Panc1 (cell line): ENCODE measurements at places on chromosomes 6 and 20.
A peak's percentile ranks its signal among the peaks of the same experiment; 100 is the strongest.

DNA sequence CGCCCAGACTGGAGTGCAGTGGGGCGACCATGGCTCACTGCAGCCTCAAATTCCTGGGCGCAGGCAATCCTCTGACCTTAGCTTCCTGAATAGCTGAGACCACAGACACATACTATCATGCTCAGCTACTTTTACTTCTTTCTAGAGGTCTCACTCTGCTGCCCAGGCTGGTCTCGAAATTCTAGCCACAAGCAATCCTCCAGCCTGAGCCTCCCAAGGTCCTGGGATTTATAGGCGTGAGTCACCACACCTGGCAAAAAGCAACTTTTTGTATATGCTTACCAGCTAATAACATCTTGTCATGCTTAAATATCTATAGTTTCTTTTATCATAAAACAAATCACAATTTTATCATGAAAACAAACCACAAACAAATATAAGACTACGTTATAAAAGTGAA lies 23.0 kb downstream of the RNASET2 start:
- no peak for DNase-seq

DNA sequence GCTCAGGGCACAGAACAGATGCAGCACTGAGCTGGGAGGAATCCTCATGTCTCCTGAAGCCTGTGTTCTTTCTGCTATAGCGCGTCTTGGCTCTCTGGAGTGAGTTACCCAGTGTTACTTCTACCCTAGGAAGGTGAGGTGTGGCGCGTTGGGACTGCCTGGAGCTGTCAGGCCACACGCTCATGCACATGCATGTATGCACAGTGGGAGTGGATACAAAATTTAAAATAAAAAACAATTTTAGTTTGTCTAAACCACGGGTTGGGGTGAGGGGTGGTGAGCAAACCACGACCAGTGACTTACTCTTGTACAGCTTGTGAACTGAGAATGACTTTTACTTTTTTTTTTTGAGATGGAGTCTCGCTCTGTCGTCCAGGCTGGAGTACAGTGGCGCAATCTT lies 298.6 kb upstream of the SUPT3H start:
- DNase-seq: no peak

GRCh38 chr6:39909701-39910100 lies 24.6 kb downstream of the MOCS1 start:
- DNase-seq: no peak

GRCh38 chr6:41677124-41677921 lies 39.1 kb downstream of the MDFI start:
- no peak for DNase-seq

- no peak for DNase-seq
These were observed 650 bp downstream of the DCBLD1 start for GRCh38 chr6:117483004-117483644.

GRCh38 chr6:77030929-77031674 lies 432.2 kb downstream of the HTR1B start:
- DNase-seq: no peak

DNA sequence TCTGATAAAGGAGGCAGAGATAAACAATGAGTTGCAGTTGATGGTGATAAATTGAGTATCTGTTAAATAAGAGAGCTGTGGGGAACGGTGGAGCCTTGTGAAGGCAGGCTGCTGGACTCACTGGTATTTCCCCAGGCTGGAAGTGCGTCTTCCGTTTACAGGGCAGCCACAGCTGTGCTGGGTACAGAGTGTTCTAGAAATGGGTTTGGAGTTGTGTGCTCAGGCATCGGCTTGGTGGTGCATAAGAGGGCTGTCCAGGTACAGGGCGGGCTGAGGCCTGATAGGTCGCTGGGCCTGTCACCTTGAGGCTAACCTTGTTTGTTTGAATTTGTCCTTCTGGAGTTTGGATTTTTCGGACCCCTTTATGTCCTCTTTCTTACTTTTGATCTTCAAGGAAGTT lies 39.3 kb downstream of the ARID1B start:
- DNase-seq: no peak

- peak; percentile 33 for DNase-seq
These were observed 115.4 kb downstream of the OPRM1 start for GRCh38 chr6:154154389-154154967.

- DNase-seq: no peak
These were observed 39.6 kb downstream of the VEGFA start for GRCh38 chr6:43809417-43810305.

DNA sequence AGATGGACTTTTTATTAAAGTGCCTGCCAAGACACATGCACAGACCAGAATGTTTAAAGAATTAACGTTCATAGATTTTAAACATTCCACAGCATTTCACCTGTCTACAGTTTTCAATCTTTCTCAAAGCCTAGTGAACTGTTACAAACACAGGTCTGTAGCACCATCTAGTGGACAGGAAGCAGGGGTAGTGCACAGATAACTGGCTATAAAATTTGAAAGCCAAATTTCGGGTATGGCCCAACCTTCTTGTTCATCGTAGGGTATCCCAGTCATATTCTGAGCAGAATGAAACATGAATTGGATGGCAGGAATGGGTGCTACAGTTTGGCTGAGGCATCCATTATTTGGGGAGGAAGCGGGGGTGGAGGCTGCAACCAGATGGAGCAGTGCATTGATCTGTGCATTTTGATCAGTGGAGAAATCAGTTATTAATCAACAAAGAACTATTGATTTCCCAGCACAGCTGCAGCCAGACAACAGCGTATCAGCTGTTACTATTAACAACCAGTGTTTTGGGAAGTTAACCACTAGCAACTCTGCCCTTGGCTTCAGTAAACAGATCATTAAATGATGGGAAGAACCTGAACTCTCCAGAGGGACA lies 56.1 kb upstream of the B3GAT2 start:
- peak; percentile 27 for DNase-seq

DNA sequence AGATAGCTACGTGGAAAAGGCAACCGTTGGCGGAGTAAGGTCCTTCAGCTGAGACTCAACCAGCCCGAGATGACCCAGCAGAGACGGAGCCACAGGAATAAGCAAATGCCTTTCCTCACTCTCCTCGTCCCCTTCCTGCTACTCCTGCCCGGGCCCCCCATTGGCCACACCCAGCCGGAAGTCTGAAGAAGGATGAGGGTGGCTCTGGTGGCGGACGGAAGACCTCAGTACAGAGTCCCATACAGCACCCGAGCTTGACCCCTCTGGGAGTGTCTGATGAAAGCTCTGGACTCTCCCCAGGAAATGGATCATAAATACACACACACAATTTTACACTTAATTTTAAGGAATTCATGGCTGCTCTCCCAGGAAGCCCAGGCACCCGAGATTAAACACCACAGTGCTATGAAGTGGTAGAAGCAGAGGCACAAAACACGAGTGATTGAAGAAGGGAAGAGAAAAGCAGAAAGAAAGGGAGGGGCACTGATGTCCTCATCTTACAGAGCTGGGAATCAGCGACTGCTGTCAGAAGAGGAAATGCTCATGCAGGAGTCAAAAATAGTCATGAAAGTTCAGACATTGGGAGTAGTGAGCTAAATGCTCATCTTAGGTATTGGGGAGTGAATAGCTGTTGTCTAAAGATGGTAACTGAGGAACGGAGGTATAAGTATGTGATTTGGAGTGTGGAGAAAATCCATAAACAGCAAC lies 125.6 kb downstream of the BANF2 start:
- DNase-seq: no peak

GRCh38 chr6:163383912-163384311 lies 30.6 kb upstream of the QKI start:
- DNase-seq: no peak

GRCh38 chr20:7770046-7770445 lies 170.2 kb downstream of the HAO1 start:
- no peak for DNase-seq

GRCh38 chr20:24149881-24150307 lies 161.3 kb upstream of the GGTLC1 start:
- DNase-seq: no peak

DNA sequence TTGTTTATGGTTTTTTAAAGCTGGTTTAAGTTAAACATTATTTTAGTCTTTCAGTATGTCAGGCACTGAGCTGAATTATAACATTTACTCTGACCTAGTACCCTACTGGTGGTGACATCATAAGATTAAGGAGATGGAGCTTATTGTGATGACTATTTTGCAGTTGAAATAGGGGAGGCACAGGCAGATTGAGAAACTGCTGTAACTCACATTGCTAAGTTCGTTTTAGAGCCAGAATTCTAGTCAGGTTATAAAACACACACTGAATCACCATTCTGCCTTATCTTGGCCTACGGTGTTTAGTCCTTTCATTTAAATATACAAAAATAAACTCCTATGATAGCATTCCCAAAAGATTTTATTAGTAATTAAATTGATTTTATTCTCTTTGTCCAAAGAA lies 584.1 kb downstream of the TFAP2A start:
- DNase-seq: no peak

GRCh38 chr6:142679907-142680700 lies 264.9 kb downstream of the HIVEP2 start:
- DNase-seq: no peak

- DNase-seq: peak; percentile 60
These were observed 21.1 kb downstream of the SESN1 start for GRCh38 chr6:109073344-109074132.

DNA sequence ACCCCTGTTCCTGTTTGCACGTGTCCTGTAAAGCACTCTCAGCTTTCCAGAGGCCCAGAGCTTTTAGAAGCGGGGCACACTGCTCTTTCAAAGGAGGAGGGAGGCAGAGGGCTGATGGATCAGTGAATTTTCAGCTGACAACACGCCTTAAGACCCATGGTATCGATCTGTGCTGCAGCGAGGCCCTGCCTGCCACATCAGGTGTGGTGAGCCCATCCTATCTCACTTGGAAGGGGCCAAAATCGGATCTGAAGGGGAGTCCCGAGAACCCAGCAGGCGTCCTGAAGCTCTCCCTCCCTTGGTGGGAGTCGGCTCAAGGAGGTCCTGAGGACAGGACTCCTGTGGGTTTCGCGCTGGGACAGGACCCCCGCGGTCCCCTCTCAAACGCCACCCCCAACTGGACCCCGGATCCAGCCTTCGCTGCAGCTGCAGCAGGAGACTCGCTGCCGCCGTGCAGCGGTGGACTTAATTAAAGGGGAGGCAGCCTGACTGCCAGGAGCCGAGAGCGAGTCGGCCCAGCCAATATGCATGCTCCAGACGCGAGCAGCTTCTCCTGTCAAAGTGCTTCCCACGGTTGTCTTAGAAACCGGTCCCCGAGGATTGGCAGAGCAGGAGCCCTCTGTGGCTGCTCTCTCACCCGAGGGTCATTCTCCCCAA lies 580.0 kb upstream of the ZNF337 start:
- no peak for DNase-seq

GRCh38 chr6:89495961-89496535 lies 63.1 kb downstream of the ANKRD6 start:
- no peak for DNase-seq

DNA sequence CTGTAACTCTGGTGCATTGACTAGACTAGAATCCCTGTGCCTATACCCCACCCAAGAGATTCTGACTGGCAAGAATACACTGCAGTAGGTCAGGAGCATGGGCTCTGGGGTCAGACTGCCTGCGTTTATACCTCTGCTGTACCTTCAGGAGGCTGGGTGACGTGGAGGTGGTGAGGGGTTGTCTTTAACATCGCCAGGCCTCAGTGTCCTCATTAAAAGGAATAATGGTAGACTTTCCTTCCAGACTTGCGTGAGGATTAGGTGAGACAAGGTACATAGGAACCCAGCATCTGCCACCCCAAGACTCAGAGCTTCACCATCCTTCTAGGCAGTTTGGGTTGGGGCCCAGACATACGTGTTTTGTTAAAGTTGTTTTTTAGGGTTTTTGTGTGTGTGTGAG lies 44.3 kb downstream of the TM9SF4 start:
- DNase-seq: no peak

GRCh38 chr6:134772671-134773360 lies 177.1 kb downstream of the ALDH8A1 start:
- DNase-seq: no peak

- DNase-seq: peak; percentile 56
These were observed 122.6 kb upstream of the MCHR2 start for GRCh38 chr6:100116411-100117194.

- DNase-seq: no peak
These were observed 128.0 kb downstream of the CDH4 start for GRCh38 chr20:61379898-61380544.

DNA sequence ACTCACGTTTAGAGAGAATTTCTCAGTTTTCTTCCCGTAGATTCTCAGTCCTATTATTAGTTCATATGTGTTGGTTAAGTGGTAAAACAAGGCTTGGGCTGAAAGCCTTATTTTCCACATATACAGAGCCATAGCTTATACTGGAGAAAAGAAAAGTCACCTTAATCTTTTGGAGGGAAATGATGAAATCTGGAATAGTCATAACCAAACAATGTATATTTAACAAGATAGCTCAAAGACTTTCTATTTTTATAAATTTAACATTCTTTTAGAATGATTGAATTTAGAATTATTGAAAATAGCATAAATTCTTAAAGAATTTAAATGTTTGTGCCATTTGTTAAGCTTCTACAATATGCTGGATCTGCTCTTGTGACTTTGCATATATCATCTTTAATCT lies 85.8 kb downstream of the CDKAL1 start:
- no peak for DNase-seq

- DNase-seq: no peak
These were observed 54.6 kb upstream of the POLR1H start for GRCh38 chr6:30006170-30007131.

GRCh38 chr6:45599053-45599452 lies 221.3 kb upstream of the SUPT3H start:
- no peak for DNase-seq

- DNase-seq: no peak
These were observed 6.5 kb upstream of the ZNF343 start for GRCh38 chr20:2515203-2515602.

DNA sequence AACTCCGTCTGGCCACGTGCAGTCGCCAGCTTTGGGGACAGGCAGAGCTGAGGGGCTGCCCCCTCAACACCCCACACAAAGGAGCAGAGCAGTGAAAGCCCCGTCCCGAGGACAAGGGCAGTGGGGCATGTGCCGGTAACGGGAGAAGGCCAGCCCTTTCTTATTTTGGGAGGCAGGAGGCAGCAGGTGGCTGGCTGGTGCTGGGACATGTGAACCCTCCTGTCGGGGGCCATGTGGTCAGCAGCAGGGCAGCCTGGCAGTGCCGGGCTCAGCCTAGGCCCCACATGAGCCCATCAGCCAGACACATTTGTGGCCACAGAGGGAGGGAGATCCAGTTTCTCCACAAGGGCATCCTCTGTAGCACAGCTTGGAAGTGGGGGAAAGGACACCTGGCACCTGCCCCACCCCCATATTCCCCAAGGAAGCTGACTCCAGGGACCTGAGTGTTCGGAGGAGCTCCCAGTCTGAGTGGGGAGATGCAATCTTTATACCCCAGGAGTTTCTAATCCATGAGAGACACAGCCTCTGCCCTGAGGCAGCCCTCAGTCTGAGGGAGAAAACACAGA lies 137.6 kb downstream of the MRPL14 start:
- no peak for DNase-seq
